ENCODE measurements at places on chromosomes 7 and 10.
A peak's percentile ranks its signal among the peaks of the same experiment; 100 is the strongest.

DNA sequence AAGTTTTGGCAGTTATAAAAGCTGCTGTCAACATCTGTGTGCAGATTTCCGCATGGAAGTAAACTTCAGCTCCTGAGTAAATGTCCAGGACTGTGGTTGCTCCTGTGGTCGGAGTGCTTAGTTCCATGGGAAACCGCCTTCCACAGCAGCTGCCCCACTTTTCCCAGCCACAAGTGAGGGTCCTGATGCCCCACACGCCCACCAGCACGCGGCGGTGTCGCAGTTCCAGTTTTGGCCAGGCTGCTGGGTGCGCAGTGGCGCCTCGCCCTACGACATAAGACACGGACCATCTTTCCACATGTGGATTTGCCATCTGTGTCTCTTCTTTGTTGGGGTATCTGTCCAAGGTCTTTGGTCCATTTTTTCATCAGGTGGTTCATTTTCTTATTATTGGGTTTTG is 167.1 kb downstream of the DIP2C start:
- DNase-seq: no peak

GRCh38 chr10:59245686-59246085 is 69.2 kb downstream of the PHYHIPL start:
- DNase-seq: peak; percentile 10

- no peak for DNase-seq
Observed at GRCh38 chr10:25294032-25294926, 119.5 kb downstream of the GPR158 start.

GRCh38 chr7:22375359-22376048 is 18.6 kb upstream of the RAPGEF5 start:
- no peak for DNase-seq

- peak; percentile 32 for DNase-seq
Observed at GRCh38 chr7:2774935-2775334, 69.2 kb downstream of the GNA12 start.

- no peak for DNase-seq
Observed at GRCh38 chr7:21401944-21402343, 25.9 kb upstream of the SP4 start.

- no peak for DNase-seq
Observed at GRCh38 chr7:43619213-43620012, 36.5 kb downstream of the STK17A start.

- no peak for DNase-seq
Observed at GRCh38 chr7:35558841-35559240, 136.1 kb downstream of the HERPUD2 start.

GRCh38 chr10:77533146-77533886 is 104.3 kb downstream of the KCNMA1 start:
- DNase-seq: no peak

All from NB4 (cell line).